ENCODE measurements at places on chromosomes 2 and 18. TPM values are rescaled to one million over a fixed set of nuclear protein-coding genes. Genes with fewer than 3 reads are reported as not detected.

The GDF7 gene
- 0.10 TPM for total RNA-seq

The CLEC4F gene
- total RNA-seq = not detected

The CREG2 gene
- not detected for total RNA-seq

The PAIP2B gene
- total RNA-seq = 8.5 TPM

The KCNG2 gene
- not detected for total RNA-seq

The SOWAHC gene
- 0.66 TPM for total RNA-seq

The KLHL30 gene
- total RNA-seq = not detected

The EGR4 gene
- 0.35 TPM for total RNA-seq

The ZNF892 gene
- 2.9 TPM for total RNA-seq

The TGFA gene
- 3.7 TPM for total RNA-seq

The IL36RN gene
- total RNA-seq = not detected

Measured in T-cell (primary cell).